GM18507 (cell line): ENCODE measurements at places on chromosomes 1 and 21.

DNA sequence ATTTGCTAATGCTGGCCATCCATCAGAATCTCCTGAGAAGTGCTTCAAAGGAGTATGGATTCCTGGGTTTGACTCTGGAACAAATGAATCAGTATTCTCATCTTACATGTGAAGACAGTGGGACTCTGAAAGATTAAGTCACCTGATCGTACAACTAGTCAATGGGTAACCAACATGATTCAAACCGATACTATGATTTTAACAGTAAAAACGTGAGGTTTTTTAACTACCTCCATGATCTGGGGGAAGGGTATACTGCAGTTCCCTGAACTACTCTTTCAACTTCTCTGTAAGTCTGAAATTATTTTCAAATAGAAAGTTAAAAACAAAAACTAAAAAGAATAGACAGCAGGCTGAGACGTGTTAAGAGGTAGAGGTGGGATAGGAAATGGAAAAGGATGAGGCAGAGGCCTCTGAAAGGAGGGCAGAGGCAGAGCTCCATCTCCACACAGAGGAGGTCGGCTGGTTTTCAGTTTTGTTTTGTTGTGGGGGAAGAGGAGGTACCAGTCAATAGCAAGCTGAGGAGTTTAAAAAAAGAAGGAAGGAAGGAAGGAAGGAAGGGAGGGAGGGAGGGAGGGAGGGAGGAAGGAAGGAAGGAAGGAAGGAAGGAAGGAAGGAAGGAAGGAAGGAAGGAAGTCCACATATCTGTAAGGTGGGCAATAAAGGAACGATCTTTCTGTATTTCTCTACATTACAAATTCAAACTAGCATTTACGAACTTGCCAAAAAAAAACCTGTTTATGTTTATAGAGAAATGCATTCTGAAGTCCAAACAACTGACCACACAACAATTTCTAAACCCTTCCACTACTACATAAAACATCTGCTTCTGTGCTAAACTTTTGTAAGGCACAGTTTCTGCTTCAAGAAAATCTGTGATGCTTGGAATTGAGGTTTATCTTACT lies 213.1 kb downstream of the RERE start:
- peak; percentile 44 for DNase-seq

- DNase-seq = no peak
Observed at GRCh38 chr1:245292553-245292952, 137.8 kb downstream of the KIF26B start.

GRCh38 chr1:55168353-55168752 lies 46.8 kb downstream of the USP24 start:
- DNase-seq = no peak

GRCh38 chr1:167439301-167439988 lies 78.9 kb downstream of the CD247 start:
- DNase-seq = no peak

DNA sequence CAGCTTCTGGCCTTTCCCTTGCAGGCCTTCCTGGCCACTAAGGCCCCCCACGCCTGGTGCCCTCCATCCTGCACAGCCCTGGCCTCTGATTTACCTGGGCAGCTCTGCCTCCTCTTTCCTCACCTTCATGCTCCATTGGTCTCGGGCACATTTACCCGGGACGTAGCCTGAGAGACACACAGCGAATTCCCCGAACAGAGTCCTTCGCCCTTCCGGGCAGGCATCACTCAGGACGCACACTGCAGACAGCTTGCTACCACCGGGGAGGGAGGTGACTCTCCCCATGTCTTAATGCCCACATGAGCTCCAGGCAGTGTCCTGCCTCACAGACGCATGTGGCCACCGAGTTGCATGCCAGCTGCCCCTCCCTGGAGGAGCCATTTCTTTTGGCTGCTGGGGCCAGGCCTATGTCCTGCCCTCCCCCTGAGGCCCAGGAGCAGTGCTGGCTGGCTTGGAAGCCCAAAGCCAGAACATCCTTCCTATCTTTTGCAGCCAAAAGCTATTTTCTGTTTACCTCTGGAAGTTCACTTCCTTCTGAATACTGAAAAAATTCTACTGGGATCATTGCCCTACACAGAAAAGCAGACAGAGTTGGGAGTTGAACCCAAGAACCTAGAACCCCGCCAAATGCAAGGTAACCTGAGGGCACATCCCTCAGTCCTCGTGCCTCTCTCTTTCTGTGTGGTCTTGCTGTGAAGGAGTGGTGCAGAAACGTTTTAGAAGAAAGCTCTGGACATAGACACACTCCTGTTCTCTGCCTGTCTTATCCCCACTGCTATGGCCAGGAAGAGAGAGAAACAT lies 209.5 kb downstream of the TOMM20 start:
- DNase-seq = no peak

- no peak for DNase-seq
Observed at GRCh38 chr1:181391301-181391900, 91.9 kb upstream of the CACNA1E start.

DNA sequence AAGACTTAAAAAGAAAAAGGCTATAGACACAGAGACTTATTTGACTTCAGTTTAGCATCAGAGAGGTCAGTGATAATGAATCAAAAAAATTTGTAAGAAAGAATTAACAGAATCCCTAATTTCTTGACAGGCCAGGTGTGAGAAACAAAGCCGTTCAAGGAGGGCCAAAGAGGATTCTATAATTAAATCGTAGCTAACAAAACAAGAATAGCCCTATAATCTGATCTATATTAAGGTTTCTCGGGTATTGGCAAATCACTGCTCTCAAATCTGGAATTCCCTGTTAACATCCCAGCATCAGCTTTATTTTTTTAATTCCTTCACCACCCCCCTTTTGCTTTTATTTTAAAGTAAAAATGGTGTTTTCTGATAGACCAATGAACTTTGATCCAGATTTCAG lies 60.3 kb downstream of the PUM1 start:
- no peak for DNase-seq

DNA sequence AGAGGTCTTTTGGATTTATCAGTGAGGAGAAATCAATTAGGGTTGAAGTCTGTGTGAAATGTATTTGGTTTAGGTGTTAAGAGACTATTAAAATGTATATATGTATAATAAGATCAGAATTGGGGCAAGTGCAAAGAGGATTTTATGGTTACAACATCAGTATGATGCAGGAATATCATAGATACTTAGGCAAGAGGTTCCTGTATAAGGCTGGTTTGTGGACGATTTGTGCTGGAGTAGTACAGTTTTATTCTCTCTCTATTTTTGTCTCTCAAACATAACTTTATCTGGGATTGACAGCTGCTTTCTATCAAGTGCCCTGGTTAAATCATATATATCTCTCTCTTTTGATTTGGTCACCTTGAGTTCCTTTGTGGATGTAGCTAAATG lies 142.5 kb downstream of the CTH start:
- no peak for DNase-seq

GRCh38 chr1:70554341-70554740 lies 143.3 kb downstream of the CTH start:
- DNase-seq = no peak

DNA sequence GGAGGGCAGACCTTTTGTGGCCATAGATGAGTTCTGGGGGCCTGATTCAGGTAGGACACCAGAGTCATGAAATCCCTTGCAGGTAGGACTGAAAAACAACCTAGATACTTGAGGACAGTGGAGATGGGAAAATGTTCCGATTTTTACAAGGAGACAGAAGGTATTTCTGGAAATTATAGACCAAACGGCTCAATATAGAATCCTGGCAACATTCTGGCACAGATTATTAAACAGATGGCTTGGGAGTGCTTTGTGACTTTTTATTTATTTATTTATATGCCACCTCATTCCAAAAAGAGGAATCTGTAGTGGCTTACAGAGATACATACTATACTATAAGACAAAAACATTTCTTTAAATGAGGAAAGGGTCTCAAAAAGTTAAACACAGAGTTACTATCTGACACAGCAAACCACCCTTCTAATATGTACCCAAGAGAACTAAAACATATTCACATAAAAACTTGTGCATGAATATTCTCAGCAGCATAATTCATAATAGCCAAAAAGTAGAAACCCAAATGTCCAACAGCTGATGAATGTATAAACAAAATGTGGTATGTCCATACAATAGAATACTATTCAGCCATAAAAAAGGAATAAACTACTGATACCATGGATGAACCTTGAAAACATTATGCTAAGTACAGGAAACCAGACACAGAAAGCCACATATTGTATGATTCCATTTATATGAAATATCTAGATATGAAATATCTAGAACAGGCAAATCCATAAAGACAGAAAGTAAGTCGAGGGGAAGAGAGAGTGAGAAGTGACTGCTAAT lies 49.8 kb downstream of the CDK18 start:
- no peak for DNase-seq

- DNase-seq = no peak
Observed at GRCh38 chr21:29208682-29209059, 78.2 kb downstream of the MAP3K7CL start.

DNA sequence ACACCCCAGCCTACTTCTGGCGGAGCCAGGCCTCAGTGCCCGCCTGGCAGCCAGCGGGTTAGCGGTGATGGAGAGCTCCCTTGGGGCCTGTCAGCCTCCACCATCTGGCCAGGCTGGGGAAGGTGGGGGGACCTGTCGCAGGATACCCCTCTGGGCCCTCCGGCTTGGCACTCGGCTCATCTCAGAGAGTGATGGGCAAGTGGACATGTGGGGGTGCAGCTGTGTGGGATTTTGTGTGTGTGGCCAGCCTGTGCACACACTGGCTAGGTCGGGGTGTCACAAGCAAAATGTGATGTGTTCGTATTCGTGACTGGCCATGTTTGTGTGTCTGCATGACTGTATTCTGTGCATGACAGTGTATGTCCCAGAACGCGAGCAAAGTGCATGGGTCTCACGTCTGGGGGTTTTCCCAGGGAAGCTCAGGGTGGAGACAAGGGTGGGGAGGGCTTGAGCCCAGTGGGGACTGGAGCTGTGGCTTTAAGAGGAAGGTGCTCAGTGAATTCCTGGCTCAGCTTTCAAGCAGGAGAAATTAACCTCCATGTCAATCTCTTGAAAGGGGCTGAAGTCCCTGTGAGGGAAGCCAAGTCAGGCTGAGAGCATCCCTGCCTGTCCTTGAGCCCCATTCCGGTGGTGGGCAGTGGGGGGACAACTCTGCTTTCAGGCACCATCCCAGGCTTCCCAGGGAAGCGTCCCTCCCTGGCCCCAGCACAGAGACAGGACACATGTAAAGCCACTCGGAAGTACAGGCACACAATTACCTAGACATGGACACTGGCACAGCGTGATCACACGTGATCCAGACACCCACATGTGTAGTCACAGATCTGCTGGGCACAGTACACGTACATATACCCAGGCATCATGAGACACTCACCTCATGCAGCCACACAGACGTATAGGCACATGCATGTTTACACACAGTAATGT lies 21.1 kb upstream of the ADGRB2 start:
- no peak for DNase-seq
